ENCODE measurements at places on chromosomes 12 and 14.

GRCh38 chr12:43402436-43402835 lies 149.6 kb downstream of the ADAMTS20 start:
- no peak for DNase-seq

DNA sequence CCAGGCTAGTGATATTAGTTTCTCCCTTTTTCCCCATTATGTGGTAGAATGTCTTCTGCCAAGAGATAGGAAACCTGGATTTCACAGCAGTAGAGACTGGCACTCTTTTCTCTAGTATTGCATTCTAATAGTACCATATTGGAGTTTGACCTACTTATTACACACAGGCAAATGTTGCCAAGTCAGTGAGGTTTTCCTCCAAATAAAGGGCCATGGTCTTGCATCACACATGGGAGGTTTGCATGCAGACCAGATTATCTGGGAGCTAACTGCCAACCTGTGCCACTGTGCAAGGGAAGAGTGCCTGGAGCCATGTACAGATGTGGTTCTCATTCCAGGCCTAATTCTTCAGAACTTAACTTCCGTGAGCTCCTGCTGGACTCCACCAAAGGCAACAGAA lies 113.3 kb downstream of the ANO6 start:
- no peak for DNase-seq

- no peak for DNase-seq
Measured at GRCh38 chr14:61225344-61225743, 55.8 kb downstream of the TMEM30B start.

DNA sequence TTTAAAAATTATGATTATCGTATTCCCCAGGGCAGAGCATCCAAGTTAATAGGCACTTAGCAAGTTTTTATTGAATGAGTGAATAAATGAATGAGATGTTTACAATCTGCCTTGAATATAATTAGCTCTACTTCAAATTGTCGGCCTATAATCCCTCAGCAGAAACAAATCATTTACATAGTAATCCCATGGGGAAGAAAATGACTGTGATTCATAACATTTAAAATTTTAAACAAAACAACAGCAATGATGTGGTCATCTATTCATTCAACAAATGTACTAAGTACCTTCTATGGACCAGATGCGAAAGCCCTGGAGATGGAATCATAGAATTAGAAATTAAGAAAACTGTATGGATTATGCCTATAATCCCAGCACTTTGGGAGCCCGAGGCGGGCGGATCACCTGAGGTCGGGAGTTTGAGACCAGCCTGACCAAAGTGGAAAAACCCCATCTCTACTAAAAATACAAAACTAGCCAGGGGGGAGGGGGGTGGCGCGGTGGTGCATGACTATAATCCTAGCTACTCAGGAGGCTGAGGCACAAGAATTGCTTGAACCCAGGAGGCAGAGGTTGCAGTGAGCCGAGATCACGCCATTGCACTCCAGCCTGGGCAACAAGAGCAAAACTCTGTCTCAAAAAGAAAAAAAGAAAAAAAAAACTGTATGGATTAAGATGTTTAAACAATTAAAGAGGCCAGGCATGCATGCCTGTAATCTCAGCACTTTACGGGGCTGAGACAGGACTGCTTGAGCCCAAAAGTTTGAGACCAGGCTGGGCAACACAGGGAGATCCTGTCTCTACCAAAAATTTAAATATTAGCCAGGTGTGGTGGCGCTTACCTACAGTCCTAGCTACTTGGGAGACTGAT lies 17.7 kb upstream of the MDM2 start:
- DNase-seq = no peak

GRCh38 chr14:94505641-94506040 lies 3.6 kb downstream of the SERPINA12 start:
- no peak for DNase-seq

DNA sequence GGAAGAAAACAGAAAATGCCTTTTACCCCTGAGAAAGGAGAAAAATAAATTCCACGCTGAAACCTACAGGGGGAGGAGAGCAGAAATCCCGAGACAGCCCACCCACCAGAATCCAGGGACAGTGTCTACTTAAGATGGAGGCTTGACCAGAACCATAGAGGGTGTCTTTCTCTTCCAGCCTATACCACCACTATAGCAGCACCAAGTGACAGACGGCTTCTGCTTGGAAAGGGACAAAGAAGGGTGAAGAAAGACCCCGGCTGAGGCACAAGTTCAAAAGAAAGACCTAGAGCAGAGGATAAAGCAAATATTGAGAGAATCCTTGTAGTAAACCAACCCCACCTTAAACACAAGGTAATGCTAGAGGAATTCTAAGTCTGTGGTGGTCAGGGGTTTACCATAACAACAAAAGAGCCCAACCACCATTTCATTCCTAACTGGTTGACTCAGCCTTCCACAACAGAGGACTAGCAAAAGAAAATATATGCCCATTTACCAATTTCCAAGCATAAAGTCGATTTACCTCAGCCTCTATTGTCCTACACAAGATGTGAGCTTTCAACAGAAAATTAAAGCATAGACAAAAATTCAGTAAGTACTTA lies 105.3 kb upstream of the FOXG1 start:
- DNase-seq = no peak

- DNase-seq = no peak
Measured at GRCh38 chr14:50717811-50718210, 49.7 kb upstream of the SAV1 start.

DNA sequence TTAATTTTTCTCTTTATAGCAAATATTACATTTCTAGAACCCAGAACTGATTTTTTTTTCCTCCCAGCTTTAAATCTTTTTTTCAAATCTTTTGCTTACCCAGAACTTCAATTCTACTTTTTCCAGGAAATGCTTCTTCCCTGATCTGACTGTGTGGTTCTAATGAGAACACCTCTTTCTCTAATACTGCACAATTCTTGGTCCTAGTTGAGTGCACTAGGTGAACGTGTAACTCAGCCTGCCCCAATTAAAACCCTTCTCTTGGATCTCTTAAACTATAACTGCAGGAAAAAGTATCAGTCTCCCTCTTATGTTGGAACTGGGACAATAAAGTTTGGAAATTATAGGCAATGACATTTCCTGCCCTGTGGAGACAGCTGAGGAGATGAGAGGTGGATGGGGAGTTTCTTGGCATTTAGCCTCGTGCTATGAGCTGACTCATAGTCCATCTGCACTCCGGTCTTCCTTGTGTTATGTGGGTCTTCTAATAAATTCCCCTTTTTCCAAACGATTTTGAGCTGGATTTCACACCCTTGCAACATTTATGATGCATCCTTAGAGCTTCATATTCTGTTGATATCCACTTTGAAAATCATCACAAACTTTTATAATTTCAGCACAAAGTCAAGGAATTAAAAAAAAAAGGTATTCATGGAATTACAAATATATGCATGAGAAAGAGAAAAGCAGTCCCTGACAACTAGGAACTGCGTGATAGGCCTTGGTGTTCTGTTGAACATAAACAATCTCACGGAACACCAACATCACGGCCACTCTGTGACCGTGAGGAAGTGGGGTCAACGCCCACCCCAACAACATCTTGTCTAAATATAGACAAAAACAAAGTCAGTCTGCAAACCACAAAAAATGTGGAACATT lies 52.4 kb downstream of the BRMS1L start:
- no peak for DNase-seq

DNA sequence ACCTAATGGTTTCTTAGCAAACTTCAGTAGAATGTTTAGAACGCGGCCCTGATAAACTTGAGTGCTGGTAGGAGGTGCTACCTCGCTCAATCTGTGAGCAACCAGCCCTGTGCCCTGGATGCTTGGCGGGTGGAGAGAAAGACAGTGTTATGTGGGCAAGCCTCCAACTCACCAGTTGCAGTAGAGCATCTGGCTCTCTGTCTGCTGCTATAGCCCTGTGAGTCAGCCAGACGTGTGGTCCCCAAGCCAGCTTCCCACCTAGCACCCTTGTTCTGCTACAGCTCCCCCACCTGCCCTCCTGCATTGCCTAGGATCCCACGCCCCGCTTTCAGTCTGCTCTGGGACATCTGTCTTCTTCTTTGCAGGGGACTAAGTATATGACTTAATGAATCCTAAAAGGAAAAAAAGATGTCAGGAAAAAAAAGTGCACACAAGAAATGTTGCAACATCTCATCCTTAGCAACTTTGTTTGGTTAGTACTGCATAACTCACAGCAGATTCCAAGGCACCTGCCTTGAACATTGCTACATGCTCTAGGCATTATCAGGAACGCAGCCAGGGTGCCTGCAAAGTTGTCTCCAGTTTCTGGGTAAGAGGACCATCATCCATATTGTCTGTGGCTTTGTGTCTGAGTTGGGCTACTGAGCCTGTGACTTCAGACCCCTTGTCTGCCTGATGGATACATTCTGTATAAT lies 13.6 kb downstream of the SNRNP35 start:
- DNase-seq = no peak

- DNase-seq = no peak
Measured at GRCh38 chr14:31969699-31970240, 107.3 kb upstream of the ARHGAP5 start.

DNA sequence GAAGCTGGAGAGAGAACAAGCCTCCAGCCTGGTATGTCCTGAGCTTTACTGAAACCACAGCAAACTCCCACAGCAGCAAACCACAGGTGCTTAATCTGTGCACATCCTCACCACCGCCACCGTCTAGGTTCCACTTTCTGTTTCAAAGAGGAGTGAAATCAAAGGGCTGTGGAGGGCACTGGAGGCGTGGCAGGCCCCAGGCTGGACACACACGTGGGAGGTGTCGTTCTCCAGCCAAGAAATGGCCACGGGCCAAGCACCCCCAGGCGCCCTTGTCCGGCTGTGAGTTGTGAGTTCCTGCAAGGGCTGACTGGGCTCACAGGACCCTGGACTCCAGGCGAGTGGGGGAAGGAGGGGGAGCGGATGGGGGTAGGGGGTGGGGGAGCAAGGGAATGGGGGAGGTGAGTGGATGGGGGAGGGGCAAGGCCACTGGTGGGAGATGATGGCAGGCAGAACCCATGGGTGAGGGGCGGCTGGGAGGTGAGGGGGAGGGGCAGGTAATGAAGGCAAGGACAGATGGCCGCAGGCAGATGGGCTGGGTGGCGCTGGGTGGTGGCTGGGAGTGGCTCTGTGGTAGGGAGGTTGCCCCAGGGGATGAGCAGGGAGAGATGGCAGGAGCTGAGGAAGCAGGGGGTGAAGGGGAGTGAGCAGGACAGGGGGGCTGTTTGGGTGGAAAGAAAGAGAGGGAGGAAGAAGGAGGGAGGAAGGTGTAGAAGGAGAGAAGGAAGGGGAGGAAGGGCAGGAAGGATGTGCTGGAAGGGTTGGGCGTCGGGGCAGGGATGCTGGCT lies 86.7 kb downstream of the NCOR2 start:
- no peak for DNase-seq

DNA sequence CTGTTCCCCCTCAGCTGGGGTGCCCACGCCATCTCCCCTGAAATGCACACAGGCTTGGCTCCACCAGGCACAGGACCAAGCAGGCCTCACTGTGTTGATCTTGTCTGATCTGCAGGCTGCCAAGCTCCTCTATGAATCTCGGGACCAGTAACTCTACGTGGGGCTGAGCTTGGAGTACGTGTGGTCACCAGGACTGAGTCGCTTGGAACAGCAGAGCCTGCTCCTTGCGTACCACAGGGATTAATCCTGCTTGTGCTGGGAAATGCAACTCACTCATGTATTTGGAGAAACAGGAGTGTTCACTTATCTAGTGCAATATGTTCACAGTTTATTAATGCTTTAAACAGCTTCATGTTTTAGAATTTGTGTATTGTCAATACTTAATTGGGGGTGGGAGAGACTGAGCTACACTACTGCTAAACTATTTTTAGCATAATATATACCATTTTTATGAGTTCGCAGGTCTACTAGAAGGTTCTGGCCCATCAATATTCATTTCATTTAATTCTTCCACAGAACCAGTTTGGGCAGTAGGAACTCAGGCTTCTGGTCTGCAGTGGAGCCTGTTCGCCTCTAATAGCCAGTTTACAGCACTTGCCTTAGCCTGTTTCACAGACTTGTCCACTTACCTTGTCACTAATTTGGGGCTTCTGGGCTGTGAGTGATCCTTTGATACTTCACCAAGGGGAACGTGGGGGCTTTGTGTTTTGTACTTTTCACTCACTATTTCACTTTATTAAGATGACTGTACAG lies 17.4 kb downstream of the ZFYVE21 start:
- no peak for DNase-seq

DNA sequence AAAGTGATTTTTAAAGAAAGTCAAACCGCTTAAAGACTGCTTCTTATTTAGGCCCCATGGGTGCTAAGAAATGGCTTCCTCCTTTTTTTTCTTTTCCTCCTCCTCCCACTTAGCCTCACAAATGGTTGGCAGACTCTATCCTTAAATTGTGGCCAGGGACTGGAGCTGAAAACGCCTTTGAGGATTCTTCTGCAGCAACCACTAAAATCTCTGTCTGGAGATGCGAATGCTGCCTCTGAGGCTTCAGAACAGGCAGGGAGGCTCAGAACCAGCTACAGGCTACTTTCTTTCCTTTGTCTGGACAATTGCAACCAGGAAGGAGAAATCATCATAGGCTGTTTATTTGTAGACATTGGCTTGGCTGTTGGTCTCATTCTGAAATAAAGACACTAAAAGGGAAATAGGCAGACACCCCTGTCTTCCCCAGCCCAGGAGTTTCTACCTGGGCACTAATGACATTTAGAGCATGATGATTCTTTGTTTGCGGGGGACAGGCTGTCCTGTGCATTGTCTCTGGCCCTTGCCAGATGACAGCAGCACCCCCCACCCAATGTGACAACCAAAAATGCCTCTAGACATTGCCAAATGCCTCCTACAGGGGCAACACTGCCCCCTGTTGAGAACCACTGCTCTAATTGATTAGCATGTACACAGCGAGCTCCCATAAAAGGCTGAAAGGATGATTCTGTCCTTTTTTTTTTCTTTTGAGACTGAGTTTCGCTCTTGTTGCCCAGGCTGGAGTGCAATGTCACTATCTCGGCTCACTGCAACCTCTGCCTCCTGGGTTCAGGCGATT lies 50.3 kb downstream of the MAP1LC3B2 start:
- no peak for DNase-seq

- DNase-seq = no peak
Measured at GRCh38 chr12:83335748-83336147, 649.0 kb downstream of the TMTC2 start.

- no peak for DNase-seq
Measured at GRCh38 chr14:71332476-71332875, 425.2 kb downstream of the PCNX1 start.

DNA sequence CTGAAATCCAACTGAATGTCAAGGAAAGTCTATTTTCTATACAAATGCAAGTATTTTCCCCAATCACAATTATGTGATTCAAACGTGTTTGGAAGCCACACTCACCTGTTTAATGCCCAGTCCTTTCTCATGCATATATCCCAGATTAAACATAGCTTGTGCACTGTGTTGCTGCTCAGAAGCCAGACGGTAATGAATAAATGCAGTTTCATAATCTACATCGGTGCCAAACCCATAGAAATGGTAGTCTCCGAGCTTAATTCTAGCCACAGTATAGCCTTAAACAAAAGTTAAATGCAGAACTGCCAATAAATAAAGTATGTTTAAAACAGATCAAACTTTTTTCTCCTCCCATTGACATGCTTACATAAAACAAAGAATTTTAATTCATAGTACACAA lies 49.5 kb downstream of the SEL1L start:
- DNase-seq = no peak

DNA sequence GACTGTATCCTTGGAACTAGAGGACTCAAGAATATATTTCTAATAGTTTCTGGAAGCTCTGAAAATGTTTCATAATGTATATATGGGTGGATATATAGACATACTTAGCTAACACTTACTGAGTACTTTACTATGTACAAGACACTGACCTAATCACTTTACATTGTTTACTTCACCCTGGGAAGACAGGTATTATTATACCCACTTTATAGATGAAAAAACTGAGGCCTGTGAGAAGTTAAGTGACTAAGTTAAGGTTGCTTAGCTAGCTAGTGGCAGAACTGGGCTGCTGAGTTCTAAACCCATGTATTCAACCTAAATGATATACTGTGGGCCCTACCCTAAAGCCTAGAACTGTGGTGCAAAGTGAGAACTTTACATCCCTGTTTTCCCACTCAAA lies 79.1 kb upstream of the SSTR1 start:
- DNase-seq = no peak

Measured in activated CD8-positive, alpha-beta memory T cell treated with anti-CD3 and anti-CD28 coated beads for 48 hours (primary cell).